ENCODE measurements at places on chromosomes 5 and 9.

DNA sequence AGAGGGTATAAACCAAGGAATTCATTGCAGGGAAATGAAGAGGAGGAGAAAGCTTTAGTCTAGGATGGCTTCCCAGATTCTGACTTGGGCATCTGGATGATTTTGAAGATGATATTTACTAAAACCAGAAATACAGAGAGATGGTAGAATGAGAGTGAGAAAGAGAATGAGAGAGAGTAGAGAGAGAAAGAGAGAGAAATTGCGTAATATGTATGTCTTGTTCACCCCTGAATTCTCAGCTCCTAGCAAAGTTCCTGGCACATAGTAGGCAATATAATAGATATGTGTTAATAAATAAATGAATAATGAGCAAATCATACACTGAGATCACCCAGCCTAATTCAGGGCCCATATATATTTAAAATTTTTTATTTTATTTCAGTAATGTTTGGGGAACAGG is 1089.5 kb upstream of the DMAC1 start:
- no peak for DNase-seq

- peak; percentile 9 for DNase-seq
Observed at GRCh38 chr5:74864823-74865222, 1.4 kb downstream of the FAM169A start.

DNA sequence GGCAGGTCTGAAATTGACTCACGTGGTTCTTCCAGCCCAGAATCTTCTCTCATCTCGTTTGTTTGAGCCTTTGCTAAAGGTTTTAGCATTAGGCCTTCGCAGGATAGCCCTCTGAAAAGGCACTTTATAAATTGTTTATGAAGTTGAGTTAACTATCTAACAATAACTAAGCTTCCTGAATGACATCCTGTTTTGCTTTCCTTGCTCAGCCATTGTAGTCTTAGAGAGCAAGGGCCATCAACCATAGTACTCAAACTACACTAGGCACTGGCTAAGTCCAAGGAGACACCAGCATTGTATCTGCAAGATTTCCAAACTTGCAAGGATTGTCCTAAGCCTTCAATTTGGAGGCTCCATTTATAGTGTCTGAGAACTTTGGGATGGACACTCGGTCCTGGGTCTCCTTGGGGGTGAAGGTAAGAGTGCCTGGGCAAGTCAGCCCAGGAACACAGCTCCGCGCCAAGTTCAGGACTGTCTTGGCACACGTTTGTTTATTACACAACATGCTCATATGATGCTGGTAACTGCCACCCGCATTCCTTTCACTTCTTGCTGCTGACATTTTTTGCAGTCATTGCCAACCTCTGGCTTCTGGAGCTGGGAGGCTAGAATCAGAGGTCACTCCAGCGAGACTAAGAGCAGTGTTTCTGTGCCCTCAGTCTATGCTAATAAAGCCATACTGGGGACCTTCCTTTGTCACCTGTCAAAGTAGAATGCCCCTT is 151.1 kb downstream of the ESM1 start:
- DNase-seq = no peak

DNA sequence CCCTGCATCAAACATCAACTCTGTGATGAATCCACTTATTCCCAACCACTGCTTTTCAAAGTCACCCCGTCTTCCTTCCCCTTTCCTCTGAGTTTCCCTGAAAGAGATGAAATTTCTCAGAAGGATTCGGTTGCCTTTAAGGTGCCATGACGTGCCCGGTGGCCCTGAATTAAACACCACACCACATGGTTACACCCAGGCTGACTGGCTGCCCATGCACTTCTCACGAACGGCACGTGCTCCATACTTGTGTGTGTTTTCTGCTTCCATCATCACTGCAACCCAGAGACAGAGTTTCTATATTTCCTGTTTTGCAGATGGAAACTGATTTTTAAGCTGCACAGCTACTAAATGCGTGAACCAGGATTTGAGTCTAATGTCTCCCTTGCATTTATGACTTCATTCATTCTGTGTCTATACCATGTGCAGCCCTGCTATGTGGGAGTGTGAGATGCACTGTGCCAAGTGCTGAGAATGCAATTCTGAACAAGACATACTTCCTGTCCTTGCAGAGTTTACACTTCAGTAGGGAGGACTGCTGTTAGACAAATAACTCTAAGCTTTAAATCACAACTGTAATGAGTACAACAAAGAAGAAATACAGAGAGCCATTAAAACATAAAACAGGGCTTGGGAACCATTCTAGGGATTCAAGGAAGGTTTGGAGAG is 162.9 kb downstream of the NXNL2 start:
- DNase-seq = no peak

- DNase-seq = no peak
Observed at GRCh38 chr9:111914749-111915424, 18.3 kb downstream of the UGCG start.

GRCh38 chr9:131289301-131290035 is at the start of gene PLPP7:
PLPP7 (plus strand) TSS chr9:131289723; CDS start chr9:131289998, 275 bp downstream.
- no peak for DNase-seq

GRCh38 chr9:94912700-94913249 is 186.3 kb downstream of the AOPEP start:
- DNase-seq = no peak

GRCh38 chr9:69593756-69594155 is 78.4 kb downstream of the APBA1 start:
- no peak for DNase-seq

GRCh38 chr5:39517800-39518199 is 93.0 kb upstream of the DAB2 start:
- DNase-seq = no peak

GRCh38 chr5:178651046-178651810 is 24.4 kb upstream of the CLK4 start:
- no peak for DNase-seq

- no peak for DNase-seq
Observed at GRCh38 chr5:75656311-75657003, 45.2 kb downstream of the ANKDD1B start.

DNA sequence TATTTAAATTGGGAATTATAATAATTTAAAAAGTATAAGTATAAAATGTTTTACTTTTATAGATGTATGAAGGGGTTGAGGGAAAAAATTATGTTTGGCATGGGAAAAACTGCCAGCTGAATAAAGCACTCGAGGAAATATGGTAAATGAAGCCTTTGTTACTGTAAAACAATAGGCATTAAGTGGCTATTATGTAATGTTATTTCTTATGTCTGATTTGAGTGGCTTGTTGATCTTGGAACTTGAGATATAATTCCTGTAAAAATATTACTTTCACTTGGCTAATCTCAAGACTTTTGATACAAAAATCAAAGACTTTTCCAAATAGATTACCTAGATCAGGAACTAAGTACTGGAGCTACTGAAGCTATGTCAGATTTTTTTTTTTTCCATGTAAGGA is 182.9 kb downstream of the CD180 start:
- DNase-seq = no peak

DNA sequence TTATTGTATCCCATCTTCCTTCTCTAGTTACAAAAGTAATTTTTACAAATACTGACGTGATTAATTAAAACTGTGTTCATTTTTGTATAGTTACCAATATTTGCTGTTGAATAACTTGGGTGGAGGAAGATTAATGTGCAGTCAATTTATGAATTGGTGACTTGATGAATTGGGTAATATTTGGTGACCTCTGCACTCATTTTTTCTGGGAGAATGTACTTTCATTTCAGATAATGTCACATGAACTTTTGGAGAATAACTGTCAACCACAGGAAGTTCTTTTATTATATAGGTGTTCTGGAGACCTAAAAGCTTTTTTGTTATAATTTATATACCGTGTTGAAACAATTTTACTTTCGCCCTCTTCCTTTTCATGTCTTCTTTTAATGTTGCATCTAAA is 26.4 kb upstream of the FKTN start:
- DNase-seq = no peak

DNA sequence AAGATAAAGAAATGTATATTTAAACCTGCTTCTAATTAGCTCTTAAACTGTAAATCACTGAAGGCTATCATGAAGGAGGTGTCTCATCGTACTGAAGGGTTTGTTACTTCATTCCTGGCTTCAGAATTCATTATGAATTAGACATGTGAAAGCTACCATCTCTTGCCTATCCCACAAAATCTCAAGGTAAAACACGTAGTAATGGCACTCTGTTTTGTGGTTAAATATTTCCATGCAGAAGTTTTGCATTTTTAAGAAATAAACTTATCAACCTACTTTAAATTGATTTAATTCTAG is 490.7 kb upstream of the NUDT12 start:
- no peak for DNase-seq

- no peak for DNase-seq
Observed at GRCh38 chr5:9774472-9775079, 144.4 kb upstream of the TAS2R1 start.

DNA sequence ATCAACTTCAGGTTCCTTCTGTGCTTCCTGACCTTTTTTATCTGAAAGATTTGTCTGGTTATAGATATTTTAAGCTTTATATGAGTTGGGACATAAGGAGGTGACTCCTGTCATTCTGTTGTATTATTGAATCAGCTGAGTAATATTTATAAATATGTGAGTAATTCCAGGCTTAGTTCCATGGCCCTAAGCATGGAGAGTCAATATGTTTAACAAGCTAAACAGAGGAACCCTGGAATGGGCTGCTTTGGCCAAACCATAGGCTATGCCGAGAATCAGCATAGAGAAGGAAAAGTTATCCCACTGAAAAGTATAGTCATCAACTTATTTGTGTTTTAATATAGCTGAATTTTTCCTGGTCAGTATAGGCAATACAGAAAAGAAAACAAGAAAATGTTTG is 7.2 kb upstream of the EIF4EBP3 start:
- no peak for DNase-seq

DNA sequence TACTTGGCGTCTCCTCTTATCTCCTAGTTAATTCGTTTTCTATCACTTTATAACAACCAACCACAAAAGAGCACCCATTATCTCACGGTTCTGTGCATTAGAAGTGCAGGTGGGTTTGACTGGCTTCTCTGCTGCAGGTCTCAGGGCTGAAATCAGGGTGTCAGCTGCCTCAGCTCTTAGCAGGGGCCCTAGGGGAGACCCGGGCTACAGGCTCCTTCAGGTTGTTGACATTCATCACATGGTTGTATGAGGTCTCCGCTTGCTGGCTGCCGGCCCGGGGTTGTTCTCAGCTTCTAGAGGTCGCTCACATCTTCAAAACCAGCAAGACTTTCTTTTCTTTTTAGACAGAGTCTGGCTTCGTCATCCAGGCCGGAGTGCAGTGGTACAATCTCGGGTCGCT is 2.9 kb upstream of the ZMYND19 start:
- DNase-seq = no peak

DNA sequence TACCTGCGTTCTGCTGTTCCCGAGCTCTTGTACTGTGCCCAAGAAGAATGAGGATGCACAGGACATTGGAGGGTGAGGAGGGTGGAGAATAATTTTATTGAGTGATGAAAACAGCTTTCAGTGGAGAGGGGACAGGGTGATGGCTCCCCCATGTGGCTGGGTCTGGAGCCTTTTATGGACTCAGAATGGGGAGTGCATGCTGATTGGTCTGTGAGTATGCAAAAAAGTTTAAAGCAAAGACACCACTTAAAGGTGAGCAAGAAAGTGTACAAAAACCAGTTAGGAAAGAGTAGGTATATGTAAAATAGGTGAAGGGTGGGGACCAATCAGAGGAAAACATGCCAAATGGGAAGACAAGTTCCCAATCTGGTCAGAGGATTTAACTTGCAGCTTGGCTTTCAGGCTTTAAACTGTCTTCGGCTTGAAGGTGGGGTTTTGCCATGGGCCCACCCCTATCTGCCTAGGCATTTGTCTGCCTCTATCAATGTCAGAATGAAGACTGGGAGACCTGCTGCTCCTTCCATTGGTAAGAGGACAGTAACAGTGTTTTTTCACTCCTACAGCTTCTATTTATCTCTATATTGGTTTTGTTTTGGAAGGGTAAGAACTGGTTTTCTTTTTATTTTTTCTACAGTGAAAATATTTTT is 118.0 kb upstream of the RAI14 start:
- DNase-seq = no peak

DNA sequence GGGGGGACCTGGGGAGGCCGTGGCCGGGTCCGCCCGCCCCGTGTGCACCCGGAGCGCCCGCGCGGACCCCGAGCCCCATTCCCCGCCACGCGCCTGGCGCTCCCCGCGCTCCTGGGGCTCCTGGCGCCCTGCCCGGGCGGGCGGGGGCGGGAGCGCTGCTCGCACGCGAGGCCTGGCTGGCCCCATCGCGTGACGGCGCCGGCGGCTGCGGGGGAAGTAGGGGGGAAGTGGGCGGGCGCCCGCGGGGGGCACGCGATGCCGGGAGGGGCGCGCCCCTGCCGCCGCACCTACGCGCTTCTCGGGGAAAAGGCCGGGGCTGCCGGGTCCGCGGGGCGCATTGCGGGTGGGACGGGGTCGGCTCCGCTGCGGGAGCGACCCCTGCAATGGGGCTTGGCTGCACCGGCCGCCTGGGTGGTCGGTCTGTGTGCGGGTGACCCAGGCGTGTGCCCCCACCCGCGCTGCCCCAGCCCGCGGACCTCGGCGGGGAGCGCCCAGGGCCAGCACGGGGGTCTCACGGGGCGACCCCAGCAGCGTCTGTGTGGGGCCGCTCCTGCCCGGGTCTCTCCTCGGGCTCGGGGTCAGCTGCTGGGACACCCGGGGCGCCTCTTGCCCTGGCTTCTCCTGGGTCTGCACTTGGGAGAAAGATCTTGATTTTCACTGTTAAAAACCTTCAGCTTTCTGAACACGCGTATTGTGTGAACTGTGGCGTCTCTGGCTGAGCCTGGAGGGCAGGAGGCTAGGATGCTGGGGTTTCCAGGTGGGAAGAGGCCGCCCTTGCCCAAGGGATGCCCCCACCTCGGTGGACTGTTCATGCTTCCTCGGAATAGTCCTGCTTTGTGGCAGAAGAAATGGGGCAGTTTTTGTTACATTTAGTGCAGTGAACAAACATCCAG is 52.4 kb downstream of the AHRR start:
- peak; percentile 70 for DNase-seq

DNA sequence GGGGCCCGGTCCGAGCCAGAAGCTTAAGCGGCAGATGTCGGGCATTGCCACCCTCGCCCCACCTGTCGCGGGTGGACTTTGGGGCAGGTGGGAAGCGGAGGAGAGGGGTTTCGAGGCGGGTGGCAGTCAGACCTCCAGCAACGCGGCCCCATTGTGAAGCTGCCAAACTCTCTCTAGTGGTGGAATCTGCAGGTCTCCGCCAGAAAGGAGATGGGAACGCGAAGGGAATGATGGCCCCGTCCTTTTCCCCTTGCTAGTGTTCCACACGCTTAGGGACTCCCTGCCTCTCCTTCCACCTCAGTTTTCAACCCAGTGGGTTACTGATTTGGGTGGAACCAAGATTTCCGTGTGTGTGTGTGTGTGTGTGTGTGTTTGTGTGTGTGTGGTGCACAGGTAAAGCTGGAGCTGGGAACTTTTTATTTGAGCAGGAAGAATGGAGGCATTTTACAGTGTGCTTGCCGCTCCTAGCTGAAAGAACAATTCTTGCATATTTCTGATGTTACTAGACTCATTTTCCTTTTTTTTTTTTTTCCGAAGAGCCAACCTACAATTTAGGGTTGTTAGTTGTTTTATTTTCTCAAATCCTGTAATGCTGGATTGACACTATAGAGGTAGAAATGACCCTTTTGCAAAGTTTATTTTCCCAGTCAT is 1.3 kb downstream of the MACIR start:
- DNase-seq = peak; percentile 16

- no peak for DNase-seq
Observed at GRCh38 chr5:173443971-173444370, 115.8 kb upstream of the STC2 start.

- DNase-seq = no peak
Observed at GRCh38 chr5:151585970-151586369, 5.2 kb downstream of the FAT2 start.

- peak; percentile 75 for DNase-seq
Observed at GRCh38 chr9:6715755-6716643, 41.8 kb upstream of the KDM4C start.
